ENCODE measurements at places on chromosomes 11 and 22.
A peak's percentile ranks its signal among the peaks of the same experiment; 100 is the strongest.

DNA sequence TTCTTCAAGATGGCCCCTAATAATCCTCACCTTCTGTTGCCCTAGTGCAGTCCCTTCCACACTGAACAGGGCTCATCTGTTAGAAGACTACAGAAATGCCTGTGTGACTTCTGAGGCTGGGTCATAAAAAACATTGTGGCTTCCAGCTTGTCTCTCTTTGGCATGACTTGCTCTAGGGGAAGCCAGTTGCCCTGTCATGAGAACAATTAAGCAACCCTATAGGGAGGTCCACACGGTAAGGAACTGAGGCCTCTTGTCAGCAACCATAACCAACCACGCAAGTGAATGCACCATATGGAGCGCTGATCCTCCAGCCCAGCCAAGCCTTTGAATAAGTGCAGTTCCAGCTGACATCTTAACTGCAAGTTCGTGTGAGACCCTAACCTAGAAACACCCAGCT is 2.6 kb downstream of the LIPT2 start:
- DNase-seq: no peak

DNA sequence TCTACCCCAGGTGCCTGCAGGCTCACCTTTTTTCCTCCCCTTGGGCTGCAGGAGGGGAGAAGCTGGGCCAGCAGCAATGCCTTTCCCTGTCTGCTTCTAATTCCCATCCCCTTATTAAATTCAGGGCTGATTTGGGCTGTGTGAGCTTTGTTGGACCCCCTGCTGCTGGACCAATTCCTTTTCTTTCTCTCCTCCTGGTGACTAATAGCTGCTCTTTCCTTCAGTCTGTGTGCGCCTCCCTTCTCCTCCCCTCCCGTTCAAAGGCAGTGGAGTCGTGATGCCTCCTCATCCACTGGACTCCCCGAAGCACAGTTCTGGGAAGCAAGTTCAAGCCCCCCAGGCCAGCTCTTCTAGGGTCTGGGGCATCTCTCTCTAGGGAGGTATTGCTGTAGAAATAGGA is 567.9 kb upstream of the CADM1 start:
- DNase-seq: no peak

DNA sequence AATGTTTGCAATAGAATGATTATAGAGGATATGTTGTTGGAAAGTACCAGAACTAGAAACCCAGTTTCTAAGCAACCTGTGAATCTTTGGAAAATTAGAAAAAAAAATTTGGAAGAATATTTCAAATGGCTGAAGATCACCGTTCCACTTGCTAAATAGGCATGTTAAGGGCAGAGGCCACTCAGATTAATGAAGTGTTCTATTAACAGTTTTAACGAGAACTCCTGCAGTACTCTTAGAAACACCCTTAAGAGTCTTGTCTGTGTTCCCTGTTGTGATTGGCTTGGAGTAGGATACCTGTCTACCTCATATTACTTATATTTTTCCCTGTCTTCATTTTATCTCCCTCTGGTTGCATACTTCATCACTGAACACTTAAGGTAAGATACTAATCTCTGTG is 4.6 kb downstream of the C11orf54 start:
- no peak for DNase-seq

DNA sequence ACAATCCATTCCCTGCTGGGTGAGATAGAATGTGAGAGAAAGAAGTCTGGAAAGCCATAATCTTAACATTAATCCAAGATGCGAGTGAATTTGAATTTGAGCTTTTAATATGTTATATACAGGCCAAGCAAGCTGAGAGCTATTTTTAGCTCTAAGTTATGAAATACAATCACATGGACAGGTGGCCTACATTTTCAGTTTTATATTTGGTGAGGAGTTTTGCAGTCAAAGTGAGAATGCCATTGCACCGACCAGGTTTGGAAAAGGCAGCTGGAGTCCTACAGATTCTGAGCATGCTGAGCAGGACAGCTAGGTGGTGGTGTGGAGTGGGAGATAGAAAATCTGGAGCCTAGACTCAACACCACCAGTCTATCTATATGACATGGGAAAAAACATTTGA is 12.0 kb downstream of the OR5B21 start:
- no peak for DNase-seq

GRCh38 chr11:102763440-102763839 is 17.0 kb downstream of the MMP10 start:
- DNase-seq: no peak

DNA sequence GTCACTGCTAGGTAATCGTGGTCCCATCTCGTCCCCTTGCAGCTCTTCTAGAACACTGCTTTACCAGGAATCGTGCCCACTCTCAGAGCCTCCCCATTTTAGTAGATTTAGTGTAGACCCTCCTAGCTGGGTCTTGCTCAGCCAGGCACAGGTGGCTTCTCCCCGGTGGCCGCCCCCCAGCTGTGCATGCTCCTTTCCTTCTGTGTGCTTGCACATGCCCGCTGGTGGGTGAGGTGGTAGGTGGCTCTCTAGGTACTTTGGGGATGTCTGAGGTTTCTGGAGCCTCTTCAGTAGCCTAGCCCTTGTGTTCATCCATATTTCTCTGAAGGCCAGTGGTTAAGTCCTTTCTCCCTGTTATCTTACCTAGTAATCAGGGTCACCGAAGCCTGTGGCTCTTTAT is 5.6 kb downstream of the TUB start:
- no peak for DNase-seq

GRCh38 chr11:14117632-14118031 is 155.1 kb downstream of the SPON1 start:
- DNase-seq: no peak

- peak; percentile 24 for DNase-seq
These were observed 59.7 kb downstream of the SPON1 start for GRCh38 chr11:14022251-14022650.

DNA sequence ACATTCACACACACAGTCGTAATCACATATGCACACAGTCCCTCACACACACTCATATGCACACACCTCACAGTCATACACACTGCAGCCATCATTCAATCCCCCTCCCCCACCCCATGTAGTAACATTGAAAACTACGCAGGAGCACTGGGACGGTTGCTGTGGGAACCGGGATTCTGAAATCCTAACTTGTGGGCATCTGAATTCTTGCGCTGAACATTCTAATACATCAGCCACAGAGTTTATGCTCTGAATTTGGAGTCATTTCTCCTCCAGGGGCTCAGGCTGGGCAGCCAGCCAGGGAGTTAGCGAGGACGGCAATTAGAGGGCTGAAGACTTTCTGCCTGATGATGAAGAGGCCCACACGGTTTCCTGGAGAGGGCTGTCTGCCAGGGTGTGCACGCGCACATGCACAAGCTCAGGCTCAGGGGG is 32.7 kb downstream of the CD6 start:
- no peak for DNase-seq

DNA sequence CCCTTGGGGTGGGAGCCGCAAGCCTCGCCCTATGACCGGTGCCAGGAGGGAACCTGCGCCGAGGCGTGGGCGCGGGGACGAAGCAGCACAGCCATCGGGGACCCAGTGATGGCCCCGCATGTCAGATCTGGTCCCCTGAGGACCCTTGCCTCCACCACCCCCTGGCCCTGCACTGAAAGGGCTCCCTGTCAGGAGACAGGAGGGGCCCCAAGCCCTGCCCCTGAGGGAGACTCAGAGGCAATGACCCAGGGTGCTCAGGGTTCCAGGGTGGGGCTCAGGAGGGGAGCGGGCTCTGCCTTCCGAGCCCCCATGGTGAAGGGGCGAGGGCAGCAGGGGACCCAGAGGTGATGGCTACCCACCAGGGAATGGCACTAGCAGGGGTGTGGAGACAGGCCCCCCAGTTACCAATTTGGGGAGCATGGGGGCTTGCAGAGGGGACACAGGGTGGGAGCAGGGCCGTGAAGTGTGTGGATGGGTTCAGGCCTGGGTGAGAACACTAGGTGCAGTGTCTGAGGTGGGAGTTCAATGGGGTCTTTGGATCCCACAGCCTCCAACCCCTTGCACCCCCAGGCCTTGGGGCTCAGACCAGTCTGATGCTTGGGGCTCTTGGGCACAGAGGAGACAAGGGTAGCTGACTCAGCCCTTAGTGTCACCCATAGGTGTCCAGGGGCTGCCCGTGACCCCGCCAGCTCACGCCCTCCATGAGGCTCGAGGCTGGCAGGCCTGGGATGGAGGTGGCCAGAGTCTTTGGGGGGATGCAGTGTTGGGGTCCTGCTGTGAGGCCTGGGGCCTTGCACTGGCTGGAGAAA is 499 bp downstream of the LRRC56 start:
- no peak for DNase-seq

DNA sequence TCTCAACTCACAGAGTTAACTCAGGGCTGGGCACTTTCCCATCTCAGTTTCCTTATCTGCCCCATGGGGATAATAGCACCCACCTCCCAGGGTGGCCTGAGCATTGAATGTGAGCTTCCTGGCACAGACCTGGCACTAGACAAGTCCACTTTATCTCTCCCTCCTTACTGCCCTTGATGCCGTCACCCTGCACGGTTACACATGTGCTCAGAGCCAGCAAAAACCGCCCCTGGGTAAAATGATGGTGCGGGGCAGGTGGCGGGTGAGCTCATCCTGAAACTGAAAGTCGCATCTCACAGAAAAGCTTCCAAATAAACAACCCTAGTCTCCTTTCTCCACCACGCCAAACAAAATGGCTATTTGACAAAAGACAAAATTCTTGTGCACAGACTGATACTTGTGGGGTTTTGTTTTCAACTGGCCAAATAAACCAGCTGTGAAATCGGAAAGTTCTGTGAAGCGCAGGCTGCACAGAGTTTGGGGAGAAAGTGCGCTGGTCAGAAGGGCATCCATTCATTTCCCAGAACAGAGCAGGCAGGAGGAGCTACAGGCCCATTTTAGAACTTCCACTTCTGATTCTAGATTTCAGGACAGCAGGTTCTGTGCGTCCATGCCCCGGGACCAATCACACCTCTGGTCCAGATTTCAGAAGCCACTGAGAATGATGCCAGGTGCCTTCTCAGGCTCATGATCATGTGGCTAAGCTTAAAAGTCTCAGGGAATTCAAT is 138.1 kb downstream of the SHANK2 start:
- no peak for DNase-seq

DNA sequence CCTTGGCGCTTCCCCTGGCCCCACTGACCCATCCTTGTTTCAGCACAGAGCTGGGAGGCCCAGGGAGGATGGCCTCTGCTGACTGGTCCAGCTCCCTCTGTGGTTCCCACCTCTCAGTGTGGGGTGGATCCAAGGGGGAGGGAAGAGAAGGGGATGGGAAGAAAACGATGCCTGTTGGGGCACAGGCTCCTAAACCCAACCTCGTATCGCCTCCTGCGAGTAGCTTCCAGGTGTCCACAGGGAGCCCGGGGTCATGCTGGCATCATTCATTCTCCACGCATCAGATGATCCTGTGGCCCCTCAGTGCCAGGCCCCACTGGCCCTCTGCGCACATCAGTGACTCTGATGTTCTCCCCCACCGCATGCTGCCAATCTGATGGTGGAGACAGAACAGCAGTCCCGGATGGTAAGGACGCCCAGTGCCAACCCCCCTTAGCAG is 5.1 kb downstream of the MYEOV start:
- DNase-seq: no peak

DNA sequence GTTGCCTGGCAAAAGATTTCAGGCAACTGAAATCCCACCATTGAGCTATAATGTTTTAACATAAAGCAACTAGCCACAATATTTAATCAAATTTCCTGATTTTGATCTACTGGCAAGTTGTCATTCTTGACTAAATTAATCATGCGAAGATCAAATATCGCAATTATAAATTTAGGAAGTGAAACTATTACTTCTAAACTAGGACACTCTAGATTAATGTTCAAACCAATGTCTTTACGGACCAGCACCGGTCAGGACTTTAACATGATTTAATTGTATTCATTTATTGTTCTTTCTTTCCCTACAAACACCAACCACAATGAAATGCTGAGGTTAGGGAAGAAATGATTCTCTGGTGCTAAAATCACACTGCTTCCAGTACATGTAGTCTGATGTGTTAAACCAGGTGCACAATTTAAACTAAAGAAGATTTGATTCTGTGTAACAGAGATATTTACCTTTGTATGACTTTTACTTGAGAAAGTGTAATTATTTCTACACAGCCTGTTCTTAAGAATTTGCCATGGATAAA is 14.9 kb downstream of the GAS2 start:
- DNase-seq: no peak

- no peak for DNase-seq
These were observed 233.3 kb downstream of the CEP164 start for GRCh38 chr11:117560780-117561530.

DNA sequence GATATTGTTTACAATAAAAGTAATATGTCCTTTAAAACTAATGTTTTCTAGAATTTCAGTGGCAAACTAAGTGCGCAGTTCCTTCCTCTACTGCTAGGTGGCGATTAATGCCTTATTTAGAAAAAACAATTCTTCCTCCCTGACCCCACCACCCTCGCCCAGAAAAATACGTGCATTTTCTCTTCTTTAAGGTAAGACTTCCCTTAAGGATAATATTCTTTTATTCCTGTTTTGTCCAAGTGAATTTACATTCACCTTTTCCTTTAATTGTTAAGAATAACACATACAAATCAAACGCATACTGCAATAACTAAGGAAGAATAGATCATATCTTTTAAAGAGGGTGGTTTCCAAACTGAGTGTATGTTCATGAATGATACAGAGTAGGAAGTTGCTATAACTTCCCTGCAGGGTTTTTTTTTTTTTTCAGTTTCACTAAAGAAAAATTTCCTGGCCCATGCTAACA is 17.0 kb upstream of the PSMA1 start:
- no peak for DNase-seq

GRCh38 chr22:21762712-21763581 is 27.4 kb upstream of the YPEL1 start:
- DNase-seq: no peak

- DNase-seq: peak; percentile 46
These were observed 7.3 kb downstream of the USP47 start for GRCh38 chr11:11848891-11849746.

GRCh38 chr11:76459846-76460245 is 15.0 kb downstream of the EMSY start:
- DNase-seq: no peak

GRCh38 chr11:117668321-117668751 is 128.7 kb downstream of the DSCAML1 start:
- DNase-seq: no peak

DNA sequence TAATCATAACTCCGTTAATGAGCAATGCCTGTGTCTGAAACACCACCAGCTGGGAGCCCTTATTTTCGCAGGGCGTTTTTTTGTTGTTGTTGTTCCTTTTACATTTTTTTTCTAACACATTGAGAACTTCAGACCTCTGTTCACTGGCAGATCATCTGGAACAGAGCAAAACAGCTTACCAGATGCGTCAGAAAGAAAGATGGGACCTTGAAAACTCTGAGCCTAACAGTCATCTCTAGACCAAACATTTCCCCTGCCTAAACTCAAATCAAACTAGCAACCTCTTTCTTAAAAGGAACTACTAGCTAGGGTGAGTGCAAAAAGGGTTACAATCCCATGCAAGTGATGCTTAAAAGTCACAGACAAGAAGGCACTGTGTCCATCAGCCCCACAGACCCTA is 93.2 kb downstream of the PLEKHA7 start:
- DNase-seq: no peak

DNA sequence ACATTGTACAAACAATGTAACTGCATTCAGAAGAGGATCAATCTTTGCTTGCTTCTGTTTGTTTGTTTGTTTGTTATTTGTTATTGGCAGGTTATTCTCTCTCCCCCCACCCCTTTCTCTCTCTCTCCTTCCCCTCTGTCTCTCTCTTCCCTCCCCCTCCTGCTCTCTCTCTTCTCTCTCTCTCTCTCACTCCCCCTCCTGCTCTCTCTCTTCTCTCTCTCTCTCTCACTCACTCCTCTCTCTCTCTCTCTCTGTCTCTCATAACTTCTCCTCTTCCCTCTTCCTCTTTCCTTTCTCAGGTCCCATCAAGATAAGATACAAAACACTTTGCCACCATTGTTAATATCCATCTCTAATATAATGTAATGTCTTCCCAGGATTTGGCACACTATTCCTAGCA is 236.3 kb downstream of the SOX6 start:
- no peak for DNase-seq

- DNase-seq: no peak
These were observed 100.2 kb upstream of the LMO1 start for GRCh38 chr11:8363921-8364320.
